Cortex of kidney (tissue), 1 donor: ENCODE measurements at places on chromosomes 16 and 17.

DNA sequence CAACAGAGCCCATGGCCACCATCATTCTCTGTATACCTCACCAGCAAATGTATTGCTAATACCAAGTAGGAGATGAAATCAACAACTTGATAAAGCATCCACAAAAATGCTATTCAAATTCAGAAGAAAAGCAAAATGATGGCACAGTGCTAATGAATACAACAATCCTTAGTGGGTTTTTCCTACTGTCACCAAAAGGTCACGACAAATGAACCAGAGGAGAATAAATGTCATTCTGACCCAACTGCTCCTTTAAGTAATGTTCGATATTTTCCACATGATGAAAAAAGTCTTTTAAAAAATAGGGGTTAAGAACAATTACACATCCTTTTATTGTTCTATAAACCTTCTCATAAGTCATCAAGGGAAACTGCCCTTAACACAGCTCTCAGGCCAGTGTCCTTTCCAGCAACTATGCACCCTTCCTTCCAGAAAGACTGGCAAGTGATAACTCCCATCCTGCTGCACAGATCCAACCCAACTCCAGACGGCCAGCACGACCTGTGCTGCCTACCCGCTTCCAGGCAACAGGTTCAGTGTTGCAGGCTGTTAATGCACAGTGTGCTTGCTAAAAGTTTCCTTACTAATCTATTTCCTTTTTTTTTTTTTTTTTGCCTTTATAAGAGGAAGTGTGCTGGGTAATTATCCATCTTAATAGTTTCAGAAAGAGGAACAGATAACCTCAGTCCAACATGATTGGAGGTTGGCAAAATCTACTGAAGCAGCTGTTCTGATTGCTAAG is 15.4 kb downstream of the FBXO31 start:
- DNase-seq = no peak

- no peak for DNase-seq
Measured at GRCh38 chr16:11234884-11235702, 20.9 kb downstream of the SOCS1 start.

GRCh38 chr17:79388556-79389295 is 222.1 kb downstream of the RBFOX3 start:
- DNase-seq = no peak

GRCh38 chr17:36527621-36528250 is 6.9 kb downstream of the MYO19 start:
- no peak for DNase-seq

- DNase-seq = no peak
Measured at GRCh38 chr16:8489580-8489979, 100.7 kb downstream of the TMEM114 start.

DNA sequence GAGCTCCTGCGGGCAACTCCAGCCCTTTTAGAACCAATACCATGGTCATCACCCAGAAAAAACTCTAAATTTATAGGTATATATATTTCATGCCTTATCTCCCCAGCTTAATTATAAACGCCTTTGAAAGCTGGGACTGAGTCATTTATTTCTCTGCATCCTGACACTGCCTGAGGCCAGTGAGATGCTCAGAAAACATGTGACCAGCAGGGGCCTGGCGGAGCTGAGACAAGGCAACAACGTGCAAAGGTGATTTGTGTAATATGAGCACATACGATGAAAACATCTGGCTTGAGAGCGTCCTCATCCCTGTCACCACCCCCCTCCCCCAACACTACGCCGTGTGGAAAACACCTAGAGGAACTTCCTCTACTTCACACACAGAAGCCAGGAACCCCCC is 22.7 kb downstream of the NXN start:
- no peak for DNase-seq

GRCh38 chr16:72312828-72313227 is 140.9 kb upstream of the PMFBP1 start:
- no peak for DNase-seq

DNA sequence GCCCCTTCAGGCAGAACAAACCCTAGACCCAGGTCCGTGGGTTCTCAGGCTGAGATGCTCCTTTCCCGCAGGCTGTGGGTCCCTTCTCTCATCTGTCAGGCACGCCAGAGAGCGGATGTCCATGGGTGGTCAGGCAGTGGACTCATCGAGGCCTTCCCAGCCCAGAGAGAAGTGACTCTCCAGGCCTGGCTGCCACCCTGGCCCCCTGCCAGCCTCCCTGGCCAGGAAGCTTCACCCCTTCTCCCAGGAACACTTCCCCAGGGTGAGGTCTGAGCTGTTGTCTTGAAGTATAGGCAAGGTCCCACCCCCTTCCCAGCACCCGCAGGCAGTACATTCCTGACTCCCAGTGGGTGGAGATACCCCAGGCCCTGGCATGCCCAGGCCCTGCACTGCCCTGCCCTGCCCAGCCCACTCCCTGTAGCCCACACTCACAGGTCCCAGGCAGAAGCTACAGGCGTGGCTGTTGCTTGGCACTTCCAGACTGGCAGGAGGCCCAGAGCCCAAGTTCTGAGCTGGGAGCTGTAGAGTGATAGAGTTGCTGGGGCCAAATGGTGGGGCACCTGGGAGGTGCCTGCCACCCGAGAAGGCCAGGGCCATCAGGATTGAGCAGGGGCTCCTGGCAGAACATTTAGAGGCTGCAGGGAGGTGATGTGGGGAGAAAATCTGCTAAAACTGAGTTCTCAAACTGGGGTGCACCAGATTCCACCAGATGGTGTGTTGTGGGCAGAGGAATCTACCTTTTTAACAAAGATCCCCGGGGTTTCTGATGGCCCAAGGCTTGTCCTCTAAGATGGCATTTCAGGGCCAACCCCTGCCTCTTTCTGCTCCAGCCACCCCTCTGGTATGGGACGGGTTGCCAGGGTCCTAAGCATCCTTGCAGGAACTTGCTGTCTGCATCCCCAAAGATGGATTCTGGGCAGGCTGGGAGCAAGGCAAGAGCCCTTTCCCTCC is 6.7 kb downstream of the ITGA3 start:
- no peak for DNase-seq

- DNase-seq = no peak
Measured at GRCh38 chr16:12829096-12829888, 25.6 kb upstream of the CPPED1 start.

GRCh38 chr16:72291531-72291981 is 119.6 kb upstream of the PMFBP1 start:
- DNase-seq = no peak

- no peak for DNase-seq
Measured at GRCh38 chr17:53516636-53517035, 306.1 kb upstream of the KIF2B start.

GRCh38 chr17:34378664-34379101 is 15.7 kb upstream of the CCL1 start:
- no peak for DNase-seq

DNA sequence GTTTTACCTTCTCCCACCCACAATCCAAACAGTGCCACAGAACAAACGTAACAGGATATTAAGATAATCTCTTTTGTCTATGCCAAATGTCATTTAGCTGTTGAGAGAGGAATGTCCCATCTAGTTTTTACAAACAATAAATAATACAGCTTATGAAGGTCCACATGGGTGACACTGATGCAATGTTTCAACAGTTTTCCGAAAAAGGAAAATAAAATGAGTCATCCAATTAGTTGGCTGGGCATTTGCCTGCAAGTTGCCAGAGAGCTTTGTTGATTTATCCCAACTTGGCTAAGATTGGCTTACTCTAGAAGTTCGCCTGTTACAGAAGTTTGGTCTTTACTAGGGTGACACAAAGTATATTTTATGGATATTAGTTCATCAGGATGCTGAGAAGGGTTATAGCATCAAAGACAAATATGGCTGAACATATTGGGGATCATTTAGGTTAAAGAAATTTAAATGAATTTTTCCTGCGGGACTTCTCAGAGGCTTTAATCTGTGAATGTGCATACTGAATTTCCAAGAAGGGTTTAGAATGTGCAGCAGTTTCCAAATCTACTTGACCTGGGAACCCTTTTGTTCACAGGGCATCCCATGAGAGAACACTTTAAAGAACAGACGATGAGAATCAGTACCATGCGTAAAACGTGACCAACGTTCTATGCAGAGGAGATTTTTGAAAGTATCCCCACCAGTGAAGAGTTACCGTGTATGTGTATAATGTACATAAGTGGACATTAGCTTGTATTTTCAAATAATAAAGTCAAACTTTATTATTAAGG is 73.1 kb downstream of the CDH13 start:
- DNase-seq = no peak

- no peak for DNase-seq
Measured at GRCh38 chr17:42639525-42640113, 19.5 kb upstream of the TUBG2 start.

GRCh38 chr16:1538804-1539520 is 5.5 kb downstream of the TMEM204 start:
- DNase-seq = no peak

DNA sequence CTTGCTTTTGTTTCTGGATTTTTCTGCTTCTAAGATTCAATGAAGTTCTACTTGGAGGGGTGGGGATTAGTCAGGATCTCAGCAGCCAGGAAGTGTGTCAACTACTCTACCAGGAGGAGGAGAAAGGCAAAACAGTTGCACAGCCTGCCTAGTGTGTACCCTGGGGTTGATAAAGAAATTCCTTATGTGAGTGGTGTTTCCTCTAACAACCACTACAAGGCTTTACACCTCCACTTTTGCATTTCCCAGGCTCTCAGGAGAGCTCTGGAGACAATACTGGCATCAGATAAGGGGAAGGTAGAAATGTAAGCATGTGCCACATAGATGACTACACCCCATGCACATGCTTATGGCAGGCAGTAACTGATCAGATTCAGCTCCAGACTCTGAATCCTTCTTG is 174.6 kb downstream of the TOX3 start:
- no peak for DNase-seq

DNA sequence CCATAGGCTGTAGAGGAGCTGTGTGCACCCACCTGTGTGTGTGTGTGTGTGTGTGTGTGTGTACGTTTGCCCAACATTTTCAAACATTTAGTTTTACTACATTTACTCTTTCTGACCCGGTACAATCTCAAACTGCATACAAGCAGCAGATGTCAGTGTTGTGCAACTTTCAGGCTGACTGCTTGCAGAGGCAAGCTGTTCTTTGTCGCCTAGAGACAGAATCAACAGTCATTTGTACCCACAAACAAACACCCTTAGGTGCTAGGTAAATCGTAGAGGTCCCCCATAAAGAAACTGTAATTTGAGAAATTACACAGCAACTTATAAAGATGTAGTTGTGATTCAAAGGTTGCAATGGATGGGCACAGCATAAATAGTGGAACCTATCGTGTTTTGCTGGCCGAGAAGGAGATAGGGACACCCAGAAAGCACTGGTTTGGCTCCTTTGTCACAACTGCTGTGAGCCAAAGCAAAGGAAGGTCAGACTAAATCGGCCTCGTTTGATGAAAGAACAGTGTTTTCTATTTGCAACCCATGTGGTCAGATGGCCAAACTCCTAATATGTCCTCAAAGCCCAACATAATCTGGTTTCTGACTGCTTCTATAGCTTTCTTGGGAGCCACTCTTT is 478.4 kb downstream of the TOX3 start:
- no peak for DNase-seq

DNA sequence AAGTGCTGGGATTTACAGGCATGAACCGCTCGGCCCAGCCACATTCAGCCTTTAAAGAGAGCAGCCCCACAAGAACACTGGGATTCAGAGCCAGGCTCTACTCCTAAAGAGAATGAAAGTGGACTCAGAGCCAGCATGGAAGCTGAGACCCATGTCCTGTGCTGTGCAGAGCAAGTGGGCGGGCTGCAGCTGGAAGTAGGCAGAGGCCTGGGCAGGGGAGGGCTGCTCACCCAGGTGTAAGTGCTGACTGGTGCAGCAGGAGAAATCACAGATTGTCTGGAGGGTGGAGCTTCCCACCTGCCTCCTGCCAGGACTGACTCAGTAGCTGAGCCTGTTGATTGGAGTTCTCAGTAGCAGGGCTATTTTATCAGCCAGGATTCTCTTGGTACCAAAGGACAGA is 178.7 kb downstream of the KATNIP start:
- DNase-seq = no peak

GRCh38 chr17:81482673-81483072 is 29.9 kb downstream of the ACTG1 start:
- DNase-seq = no peak

DNA sequence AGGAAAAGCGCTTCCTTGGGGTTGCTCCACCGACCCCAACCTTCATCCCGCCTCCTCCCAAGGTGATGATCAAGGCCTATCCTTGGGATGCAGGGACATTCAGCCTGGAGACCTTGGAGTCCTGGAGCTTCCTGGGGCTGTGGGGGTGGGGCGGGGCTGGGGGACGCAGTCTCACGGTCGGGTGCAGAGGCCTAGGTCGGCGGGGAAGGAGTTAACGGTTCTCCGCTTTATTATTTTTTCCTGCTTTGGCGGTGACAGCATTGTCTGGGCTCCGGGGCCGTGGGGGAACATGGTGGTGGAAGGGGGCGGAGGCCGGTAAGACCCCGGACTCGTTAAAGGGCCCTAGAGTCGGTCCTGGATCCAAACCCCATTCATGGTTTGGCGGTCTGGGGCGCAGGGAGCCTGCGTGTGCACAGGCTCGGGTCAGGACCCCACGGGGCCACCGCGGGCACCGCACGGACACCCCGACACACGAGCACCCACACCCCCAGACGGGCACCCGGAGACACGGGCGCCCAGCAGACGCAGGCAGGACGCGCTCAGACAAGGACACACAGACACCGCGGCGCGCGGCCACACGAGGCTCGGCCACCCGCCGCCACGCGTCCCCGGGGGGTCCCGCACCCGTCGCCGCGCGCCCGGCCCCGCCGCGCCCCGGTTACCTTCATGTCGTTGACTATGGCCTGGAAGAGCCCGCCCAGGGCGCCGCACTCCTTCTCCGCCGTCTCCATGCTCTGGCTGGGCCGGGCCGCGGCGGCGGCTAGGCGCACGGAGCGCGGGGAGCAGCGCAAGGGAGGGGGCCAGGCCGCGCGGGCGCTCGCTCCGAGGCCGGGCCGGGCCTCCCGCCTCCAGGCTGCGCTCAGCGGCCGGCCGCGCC is 554 bp downstream of the MTSS2 start:
- DNase-seq = no peak

- no peak for DNase-seq
Measured at GRCh38 chr17:9811086-9811485, 10.8 kb downstream of the GSG1L2 start.
